Mesangial cell (primary cell): ENCODE measurements at places on chromosomes 16 and 17. TPM values are rescaled to one million over a fixed set of nuclear protein-coding genes. Genes with fewer than 3 reads are reported as not detected.

DRC3 gene
- 0.33 and 1.9 TPM in 2 replicates for total RNA-seq

TMC5 gene
- not detected in 2 replicates for total RNA-seq

CTRB1 gene
- total RNA-seq = not detected in 2 replicates

CMTM2 gene
- 0.13 and 1.3 TPM in 2 replicates for total RNA-seq

KRTAP4-3 gene
- not detected in 2 replicates for total RNA-seq

KRT34 gene
- 0.13 and 2.9 TPM in 2 replicates for total RNA-seq

NCOR1 gene
- total RNA-seq = 97.4 and 124 TPM in 2 replicates

KRTAP4-9 gene
- total RNA-seq = not detected in 2 replicates

TBC1D3D gene
- total RNA-seq = 2.8 TPM in 1 of 2 replicates, not detected in the other
